Stimulated activated CD8-positive, alpha-beta memory T cell treated with anti-CD3 and anti-CD28 coated beads, Interleukin-2, amount 100 ng/mL, for 1 hour (primary cell): ENCODE measurements at places on chromosomes 16 and 17.

DNA sequence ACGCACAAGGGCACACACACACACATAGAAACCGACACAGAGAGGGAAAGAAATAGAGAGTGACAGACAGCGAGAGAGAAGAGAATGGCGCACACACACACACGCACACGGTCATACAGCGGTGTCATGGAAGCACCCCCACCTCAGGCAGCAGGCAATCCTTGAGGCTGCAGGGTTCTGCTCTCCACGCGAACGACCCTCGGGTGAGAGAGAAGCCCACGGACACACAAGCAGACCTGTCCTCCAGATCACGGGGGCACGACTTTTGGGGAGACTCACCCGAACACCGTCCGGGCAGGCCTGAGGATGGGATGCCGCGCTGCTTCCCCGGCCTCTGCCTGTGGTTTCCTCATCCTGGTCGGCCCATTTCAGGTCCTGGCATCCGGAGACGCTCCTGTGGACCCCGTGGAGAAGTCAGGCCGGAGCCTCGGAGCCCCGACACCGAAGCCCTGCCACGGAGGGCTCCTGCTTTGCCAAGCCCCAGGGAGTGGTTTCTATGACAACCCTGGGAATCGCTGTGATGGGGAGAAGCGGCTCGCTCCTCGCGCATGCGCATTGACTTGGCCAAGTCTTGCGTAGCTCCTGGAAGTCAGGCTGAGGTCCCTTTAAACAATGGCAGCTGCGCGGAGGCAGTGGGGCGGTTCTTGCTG, 118.2 kb upstream of the KCNJ18 start:
- DNase-seq, result peak; percentile 21

- no peak for DNase-seq
Observed at GRCh38 chr17:15261258-15261801, 3.8 kb downstream of the PMP22 start.

GRCh38 chr16:86710602-86710950, 132.2 kb downstream of the FOXL1 start:
- no peak for DNase-seq

- no peak for DNase-seq
Observed at GRCh38 chr16:85650135-85650843, 37.2 kb downstream of the GSE1 start.

GRCh38 chr17:78993241-78993956, 13.7 kb upstream of the LGALS3BP start:
- DNase-seq, result peak; percentile 13

GRCh38 chr17:1192911-1193699, 13.3 kb upstream of the ABR start:
- no peak for DNase-seq

DNA sequence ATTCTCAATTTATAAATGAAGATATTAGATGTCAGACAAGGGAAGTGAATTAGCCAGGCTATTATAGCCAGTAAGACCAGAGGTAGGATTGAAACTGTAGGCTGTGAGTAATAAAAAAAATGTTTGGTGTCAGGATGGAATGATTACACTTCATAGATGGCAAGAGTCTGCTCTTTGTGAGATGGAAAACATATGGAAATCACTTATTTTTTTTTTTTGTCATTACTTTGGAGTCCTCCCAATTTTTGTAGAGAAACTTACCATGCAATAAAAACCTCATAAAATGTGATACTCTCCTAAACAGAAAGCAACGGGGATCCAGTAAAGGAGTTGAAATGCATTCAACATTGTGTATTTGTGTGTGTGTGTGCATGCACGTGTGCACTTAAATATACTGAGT, 532.7 kb upstream of the CDH8 start:
- DNase-seq, result no peak

DNA sequence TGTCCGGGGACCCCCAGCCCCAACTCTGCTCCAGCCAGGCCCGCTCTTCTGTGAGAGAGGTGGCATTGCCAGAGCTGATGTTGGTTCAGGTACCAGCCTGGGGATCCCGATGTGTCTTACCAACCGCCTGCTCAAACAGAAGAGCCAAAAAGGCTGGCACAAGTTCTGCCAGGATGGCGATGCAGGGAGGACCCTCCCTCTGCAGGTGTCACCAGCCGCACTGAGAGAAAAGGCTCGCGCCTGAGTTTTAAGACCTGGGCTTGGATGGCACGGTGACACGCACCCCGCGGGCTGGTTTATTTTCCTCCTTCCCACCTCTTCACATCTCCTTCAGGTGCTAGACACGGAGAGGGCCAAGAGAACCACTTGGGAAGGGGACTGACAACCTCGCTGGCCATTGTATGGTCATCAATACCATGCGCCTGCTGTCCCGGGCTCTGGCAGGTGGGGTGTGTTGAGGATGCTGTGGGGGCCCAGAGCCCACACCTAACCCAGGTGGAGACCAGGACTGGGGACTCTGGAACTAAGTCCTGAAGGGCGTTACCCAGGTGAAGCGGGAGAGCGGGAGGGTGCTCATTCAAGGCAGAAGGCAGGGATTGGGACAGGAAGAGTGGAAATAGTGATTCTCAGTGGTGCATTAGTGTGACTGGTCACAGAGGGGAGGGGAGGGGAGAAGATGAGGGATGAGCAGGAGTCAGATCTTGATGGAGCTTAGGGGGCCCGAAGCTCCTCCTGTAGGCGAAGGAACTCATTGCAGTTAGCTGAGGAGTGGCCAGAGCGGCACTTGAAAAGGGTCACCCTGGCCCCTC, 16.3 kb downstream of the FOXJ1 start:
- no peak for DNase-seq

DNA sequence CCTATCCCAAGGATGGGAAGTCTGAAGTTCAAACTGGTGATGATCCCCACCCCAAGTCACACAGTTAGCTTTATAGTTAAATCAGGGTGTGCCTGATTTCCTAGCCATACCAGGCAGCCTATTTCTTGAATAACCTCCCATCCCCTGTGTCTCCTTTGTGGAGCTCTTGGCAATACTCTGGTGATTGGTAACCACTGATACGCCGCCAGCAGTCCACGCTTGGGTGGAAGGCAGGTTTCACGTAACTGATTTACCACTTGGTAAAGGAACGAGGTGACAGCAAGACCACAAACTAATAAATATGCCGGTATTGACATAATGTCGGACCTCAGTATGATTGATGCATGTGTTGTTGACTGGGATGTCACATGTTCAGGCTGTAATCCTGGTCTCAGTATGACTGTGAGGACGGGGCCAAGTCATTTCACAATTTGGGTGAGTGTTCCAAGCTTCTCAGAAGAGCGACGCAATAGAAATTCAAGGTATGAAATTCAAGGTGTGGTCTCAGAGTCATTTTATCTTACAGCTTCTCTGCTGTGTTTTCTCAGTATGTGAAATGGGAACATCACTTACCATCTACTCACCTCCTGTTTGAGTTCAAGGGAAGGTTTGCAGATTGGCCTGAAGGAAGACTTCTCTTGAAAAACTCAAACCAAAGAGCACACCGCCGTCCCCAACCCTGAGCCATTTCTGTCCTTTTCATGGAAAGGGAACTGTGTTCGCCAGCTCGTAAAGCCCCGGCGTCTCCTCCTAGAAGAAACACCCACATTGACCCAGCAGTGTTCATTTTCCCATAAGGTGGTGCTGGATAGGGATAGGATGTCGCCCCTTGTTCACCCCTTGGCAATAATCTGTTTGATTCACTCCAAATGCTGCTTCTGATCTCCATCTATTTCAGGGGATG, 678.9 kb downstream of the WWOX start:
- DNase-seq, result no peak

GRCh38 chr16:86508947-86509758, 1.2 kb upstream of the FOXF1 start:
- no peak for DNase-seq

DNA sequence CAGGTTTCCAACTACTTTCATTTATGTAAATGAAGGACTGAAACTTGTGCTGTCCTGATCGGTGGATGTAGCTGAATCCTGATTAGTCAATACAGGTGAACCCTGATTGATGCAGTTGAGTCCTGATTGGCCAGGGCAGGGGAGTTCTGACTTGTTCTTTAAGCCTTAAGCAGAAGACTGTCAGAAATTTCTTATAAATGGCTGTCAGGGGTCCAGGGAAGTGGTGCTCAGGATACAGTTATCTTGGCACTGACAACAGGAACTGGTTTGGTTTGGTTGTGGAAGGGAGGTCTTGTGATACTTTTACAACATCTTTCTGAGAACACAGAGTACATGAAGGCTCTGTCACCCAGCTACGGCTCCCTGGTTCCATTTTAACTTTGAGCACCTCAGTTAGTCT, 132.1 kb downstream of the KCNJ12 start:
- DNase-seq, result no peak

GRCh38 chr17:10025224-10025623, 120.2 kb upstream of the RCVRN start:
- no peak for DNase-seq

GRCh38 chr16:85392756-85393673, 220.1 kb upstream of the GSE1 start:
- no peak for DNase-seq

- DNase-seq, result peak; percentile 49
Observed at GRCh38 chr16:29700253-29700987, 21.4 kb downstream of the QPRT start.

DNA sequence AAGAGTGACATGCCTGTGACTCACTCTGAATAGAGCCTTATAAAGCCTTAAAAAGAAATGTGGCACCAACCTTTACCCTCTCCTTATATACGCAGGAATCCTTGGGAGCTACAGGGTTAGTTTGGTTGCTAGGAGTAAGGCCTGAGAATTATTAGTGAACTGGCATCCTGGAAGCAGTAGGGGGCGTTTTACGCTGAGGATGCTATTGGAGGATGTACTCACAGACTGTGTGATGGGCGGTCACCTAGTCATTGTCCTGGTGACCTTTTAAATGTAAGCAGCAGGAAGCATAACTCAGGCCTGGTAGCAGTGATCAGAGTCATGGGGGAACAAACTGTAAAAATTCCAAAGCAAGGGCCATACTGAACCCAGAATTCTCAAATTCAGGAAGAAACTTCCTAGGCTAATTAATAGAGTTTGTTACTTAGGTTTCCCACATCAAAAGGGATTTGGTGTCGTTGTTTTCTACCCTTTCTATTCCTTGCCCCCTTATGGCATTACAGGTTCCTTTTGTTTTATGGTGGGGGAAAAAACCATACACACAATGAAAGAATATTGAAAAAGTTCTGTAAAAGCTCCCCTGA, 153.8 kb downstream of the SNX11 start:
- DNase-seq, result no peak

- DNase-seq, result no peak
Observed at GRCh38 chr16:48511716-48512115, 98.3 kb downstream of the N4BP1 start.

DNA sequence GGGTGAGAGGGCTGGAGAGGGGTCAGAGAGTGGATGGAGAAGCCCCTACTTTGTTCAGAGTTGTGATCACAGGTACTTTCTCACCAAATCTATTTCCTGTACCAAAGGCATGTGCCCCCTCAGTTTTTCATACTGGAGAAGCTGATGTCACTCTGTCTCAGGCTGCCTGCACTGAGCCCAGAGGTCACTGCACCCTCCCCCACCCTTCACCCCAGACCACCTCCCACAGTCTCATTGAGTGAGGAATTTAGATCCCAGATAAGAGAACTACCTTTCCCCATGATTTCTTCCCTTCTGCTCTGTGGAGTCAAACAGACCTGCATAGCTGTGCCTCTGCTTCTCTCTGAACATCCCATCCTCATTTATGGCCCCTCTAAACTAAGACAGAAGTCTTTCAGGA, 140.0 kb upstream of the IRX6 start:
- DNase-seq, result no peak

GRCh38 chr16:29849505-29849904, 13.5 kb downstream of the CDIPT start:
- no peak for DNase-seq

GRCh38 chr17:64418506-64419339, 28.1 kb upstream of the PECAM1 start:
- DNase-seq, result no peak

DNA sequence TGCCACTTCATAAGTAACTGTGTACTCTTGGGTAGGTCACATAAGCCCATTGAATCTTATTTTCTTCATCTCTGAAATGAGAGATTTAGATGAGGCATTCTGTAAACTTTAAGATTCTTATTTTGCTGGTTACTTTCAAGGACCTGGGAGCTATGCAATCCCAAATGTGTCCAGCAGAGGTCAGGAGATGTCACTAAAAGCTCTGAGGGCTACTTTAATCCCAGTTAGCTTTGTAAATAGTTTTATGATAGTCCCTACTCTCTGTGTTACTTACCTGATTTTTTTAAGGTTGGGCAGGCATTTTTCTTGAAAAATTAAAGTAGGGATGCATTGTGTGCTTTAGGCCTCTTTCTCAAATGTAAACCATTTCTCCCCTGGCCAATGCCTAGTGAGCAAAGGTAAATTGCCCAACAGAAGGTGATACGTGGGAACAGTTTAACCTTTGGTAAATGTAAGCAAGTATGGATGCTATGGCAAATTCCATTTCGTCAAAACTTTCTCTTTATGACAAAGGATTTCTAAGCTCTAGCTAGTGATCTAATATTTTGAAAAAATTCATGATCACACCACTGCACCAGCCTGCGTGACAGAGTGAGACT, 57.1 kb upstream of the WSB1 start:
- DNase-seq, result peak; percentile 59

- no peak for DNase-seq
Observed at GRCh38 chr16:70512456-70512855, 10.9 kb downstream of the COG4 start.

DNA sequence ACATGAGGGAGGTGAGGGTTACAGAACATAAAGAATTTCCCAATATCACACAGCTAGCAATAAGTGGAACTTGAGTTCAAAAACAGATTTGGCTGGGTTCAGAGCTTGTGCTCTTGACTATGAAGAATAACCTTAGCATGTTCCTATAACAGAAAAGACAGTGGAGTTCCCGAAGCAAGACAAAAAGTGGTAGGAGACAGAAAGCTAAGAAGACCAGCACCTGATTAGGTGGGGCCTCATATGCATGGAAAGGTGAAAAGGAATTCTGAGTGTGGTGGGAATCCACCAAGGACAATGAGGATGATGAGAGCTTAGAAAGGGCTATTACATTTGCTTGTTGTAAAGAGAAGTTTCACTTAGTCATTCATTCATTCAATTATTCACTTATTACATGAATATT, 26.6 kb upstream of the CDYL2 start:
- DNase-seq, result no peak

DNA sequence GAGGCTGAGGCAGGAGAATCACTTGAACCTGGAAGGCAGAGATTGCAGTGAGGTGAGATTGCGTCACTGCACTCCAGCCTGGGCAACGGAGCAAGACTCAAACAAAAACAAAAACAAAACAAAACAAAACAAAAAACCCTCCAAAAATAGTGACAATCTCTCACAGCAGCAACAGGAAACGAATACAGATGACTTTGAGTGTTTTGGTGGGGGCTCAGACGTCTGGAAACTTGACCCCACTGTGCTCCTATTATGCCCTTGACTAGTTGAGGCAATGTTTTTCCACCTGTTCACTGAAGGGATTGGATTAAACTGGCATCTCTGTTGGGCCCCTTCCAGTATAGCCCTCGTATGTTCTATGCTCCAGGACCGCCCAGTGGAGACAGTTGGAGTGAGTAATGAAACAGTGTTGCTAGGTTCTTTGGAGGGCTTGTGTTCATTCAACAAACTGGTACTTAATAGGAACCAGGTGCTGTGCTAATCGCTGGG, 167.0 kb downstream of the UTP18 start:
- no peak for DNase-seq

GRCh38 chr16:85828166-85828565, 28.7 kb downstream of the COX4I1 start:
- DNase-seq, result no peak

- no peak for DNase-seq
Observed at GRCh38 chr17:67359960-67360791, 6.2 kb downstream of the PSMD12 start.
